ENCODE measurements at places on chromosomes 3 and 15. TPM values are rescaled to one million over a fixed set of nuclear protein-coding genes. Genes with fewer than 3 reads are reported as not detected.

- peaks cover 3% of the 10 kb centered on the region for H3K27me3 ChIP-seq
- no peaks in the 10 kb centered on the region for H3K36me3 ChIP-seq
- H3K4me1 ChIP-seq = no peaks in the 10 kb centered on the region
- H3K27ac ChIP-seq = no peak overlapping the region
- no peak overlapping the region for H3K4me3 ChIP-seq
Measured at GRCh38 chr3:43246976-43247375, 39.4 kb upstream of the SNRK start.

DNA sequence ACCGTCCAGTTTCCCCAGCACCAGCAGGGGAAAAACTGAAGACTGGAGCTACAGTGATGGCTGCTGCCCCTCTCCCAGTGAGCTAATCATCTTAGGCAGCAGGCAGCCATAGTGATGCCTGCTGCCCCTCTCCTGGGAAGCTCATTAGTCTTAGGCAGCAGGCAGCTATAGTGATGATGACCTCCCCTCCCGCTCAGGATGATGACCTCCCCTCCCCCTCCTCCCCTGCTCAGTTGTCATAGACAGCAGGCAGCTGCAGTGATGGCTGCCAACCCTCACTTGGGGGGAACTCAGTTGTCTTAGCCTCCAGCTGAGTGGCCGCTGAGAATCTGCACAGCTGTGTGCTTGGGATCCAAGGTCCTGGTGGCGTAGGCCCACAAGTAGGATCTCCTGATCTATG is 80.9 kb upstream of the MANF start:
- DNase-seq = no peak
- no peaks in the 10 kb centered on the region for H3K4me1 ChIP-seq
- no peak overlapping the region for H3K4me3 ChIP-seq
- no peaks in the 10 kb centered on the region for H3K36me3 ChIP-seq
- H3K27ac ChIP-seq = no peak overlapping the region

DNA sequence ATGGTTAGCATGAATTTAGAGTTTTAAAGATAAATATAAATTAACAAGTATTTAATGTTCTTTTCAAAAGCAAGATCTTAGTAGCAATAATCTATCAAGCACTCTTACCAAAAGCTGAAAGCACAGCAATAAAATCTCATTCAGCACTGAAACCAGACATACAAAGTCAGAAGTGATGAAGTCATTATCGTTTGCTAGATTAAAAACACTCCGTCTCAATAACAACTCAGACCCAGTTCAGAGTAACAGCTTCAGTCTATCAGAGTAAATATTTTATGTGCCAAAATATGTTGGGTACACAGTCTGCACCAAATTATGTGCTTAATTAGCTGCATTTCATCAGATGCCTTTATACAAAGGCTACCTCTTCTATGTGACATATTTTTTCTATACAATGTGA is 41.6 kb downstream of the CPA3 start:
- no peaks in the 10 kb centered on the region for H3K4me1 ChIP-seq
- peaks cover 2% of the 10 kb centered on the region for H3K27me3 ChIP-seq
- no peaks in the 10 kb centered on the region for H3K36me3 ChIP-seq
- no peak overlapping the region for H3K27ac ChIP-seq
- DNase-seq = no peak
- H3K4me3 ChIP-seq = no peak overlapping the region

GRCh38 chr3:127698691-127699415 is 26.1 kb downstream of the ABTB1 start:
- peak overlapping the region; percentile 85 for H3K27ac ChIP-seq
- H3K27me3 ChIP-seq = no peaks in the 10 kb centered on the region
- H3K4me1 ChIP-seq = no peaks in the 10 kb centered on the region
- H3K4me3 ChIP-seq = no peak overlapping the region
- no peak for DNase-seq

GRCh38 chr15:62850791-62851291 is 191.7 kb upstream of the TPM1 start:
- H3K27me3 ChIP-seq = no peaks in the 10 kb centered on the region
- H3K27ac ChIP-seq = no peak overlapping the region
- no peak overlapping the region for H3K4me3 ChIP-seq
- no peak for DNase-seq
- H3K36me3 ChIP-seq = no peaks in the 10 kb centered on the region
- H3K4me1 ChIP-seq = peaks cover 8% of the 10 kb centered on the region

- no peaks in the 10 kb centered on the region for H3K4me1 ChIP-seq
- H3K27ac ChIP-seq = no peak overlapping the region
- no peak overlapping the region for H3K4me3 ChIP-seq
- no peak for DNase-seq
- H3K36me3 ChIP-seq = no peaks in the 10 kb centered on the region
Measured at GRCh38 chr3:55724407-55724784, 237.3 kb upstream of the WNT5A start.

Gene SMCO1
- polyA plus RNA-seq = not detected

Gene ALDH1A3
- 3.8 TPM for polyA plus RNA-seq
